ENCODE measurements at places on chromosomes 13 and 19. TPM values are rescaled to one million over a fixed set of nuclear protein-coding genes. Genes with fewer than 3 reads are reported as not detected.

GRCh38 chr19:49069026-49069425, 3.5 kb downstream of the KCNA7 start:
- DNase-seq, result no peak
- H3K27ac ChIP-seq, result no peak overlapping the region
- H3K4me1 ChIP-seq, result peaks cover 10% of the 10 kb centered on the region
- H3K4me3 ChIP-seq, result no peak overlapping the region
- peaks cover 3% of the 10 kb centered on the region for H3K36me3 ChIP-seq
- peaks cover 75% of the 10 kb centered on the region for H3K27me3 ChIP-seq

DNA sequence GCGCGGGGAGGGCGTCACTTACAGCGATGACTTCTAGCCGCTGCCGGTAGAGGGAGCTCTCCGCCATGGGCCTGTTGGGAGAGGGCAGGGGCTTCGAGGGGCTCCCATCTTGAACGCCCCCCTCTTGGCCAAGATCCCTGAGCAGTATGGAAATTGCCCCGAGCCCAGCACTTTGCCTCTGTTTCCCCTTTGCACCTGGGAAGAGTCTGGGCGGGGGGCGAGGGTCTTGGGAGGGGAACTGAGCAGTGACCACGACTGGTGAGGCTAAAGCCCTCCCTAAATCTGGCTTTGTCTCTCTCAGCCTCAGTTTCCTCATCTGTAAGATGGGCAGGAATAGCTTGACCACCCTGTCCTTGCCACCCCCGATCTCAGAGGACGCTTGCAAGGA, 2.8 kb downstream of the PALM3 start:
- H3K4me1 ChIP-seq, result peaks cover 19% of the 10 kb centered on the region
- peaks cover 37% of the 10 kb centered on the region for H3K27me3 ChIP-seq
- peaks cover 2% of the 10 kb centered on the region for H3K36me3 ChIP-seq
- peak; percentile 29 for DNase-seq

- no peaks in the 10 kb centered on the region for H3K27me3 ChIP-seq
- no peak for DNase-seq
- H3K36me3 ChIP-seq, result peaks cover 29% of the 10 kb centered on the region
- no peak overlapping the region for H3K4me3 ChIP-seq
Measured at GRCh38 chr19:12921047-12921446, 2.0 kb upstream of the SYCE2 start.

GRCh38 chr19:36252047-36252446, 37.1 kb downstream of the ZNF146 start:
- peaks cover 6% of the 10 kb centered on the region for H3K36me3 ChIP-seq
- no peak overlapping the region for H3K4me3 ChIP-seq
- no peaks in the 10 kb centered on the region for H3K4me1 ChIP-seq
- no peaks in the 10 kb centered on the region for H3K27me3 ChIP-seq

DNA sequence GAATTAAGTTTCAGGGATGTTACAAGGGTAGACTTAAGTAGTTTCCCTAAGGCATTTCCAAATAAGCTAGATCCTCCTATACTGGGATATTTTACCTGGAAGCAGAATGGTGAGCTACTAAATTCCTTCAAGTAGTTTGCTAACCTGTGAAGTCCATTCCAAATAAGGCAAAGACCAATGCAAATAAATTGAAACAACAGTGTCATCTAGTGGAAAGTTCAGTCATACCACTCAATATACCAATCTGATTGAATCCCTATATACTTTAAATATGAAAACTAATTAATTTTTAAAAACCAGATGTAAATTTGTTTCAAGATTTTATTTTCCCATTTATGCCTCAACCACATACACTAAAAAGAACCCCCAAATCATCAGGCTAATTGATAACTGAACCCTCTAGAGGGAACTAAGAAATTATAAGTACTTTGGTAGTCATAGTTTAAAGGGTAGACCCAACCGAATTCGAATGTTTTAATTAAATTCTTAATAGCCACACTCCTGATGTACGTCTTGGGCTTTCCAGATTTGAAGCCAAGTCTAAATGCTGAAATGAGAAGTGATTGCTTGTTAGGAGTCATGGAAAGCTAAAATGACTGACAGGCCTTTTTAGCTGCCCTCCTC, 223.7 kb downstream of the TBC1D4 start:
- no peaks in the 10 kb centered on the region for H3K36me3 ChIP-seq
- no peak overlapping the region for H3K27ac ChIP-seq
- DNase-seq, result no peak
- peaks cover 8% of the 10 kb centered on the region for H3K27me3 ChIP-seq

DNA sequence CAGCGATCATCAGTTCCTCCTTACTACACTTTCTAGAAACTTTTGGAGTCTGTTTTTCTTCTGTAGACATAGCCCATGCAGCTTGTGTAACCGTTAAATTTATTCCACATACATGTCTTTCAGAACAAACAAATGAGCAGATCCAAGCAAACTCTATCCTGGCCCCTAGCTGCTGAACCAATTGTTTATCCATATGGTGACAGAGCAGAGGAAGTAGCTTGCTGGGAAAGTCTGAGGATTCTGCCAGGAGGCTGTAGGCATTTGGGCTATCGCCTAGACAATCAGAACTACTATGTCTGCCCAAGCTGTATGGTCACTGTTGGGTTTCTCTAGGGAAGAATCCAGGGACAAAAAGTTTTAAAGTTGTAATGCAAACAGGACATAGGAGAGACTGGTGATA, 343.7 kb downstream of the SPRY2 start:
- no peak overlapping the region for H3K27ac ChIP-seq
- H3K36me3 ChIP-seq, result no peaks in the 10 kb centered on the region
- no peaks in the 10 kb centered on the region for H3K4me1 ChIP-seq
- peaks cover 2% of the 10 kb centered on the region for H3K27me3 ChIP-seq

DNA sequence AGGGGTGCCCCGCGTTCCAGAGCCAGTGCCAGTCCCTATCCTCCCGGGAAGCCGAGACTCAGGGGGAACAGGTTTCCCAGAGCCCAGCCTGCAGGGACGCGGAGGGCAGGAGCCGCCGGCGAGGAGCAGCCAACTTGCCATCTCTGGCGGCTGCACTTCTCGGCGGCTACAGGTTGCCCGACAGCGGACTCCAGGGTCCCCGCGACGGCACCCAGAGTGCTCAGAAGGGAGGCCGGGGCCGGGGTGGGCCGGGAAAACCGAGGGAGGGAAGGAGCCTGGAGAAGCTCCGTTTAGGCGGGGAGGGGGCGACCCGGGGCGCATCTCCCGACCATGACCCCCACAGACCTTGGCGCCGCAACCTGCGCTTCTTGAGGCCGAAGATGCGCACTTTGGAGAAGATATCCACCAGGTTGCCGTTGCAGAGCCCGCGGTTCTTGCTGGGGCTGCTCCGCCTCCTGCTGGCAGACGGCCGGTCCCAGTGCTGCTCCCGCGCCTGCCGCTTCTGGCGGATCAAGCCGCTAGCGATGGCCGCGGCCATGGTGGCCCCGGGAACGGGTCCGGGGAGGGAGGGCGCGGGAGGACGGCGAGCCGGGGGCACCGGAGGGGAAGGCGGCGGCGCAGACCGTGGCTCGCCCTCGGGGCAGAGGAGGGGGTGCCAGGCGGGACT, 463.8 kb downstream of the ITGBL1 start:
- no peaks in the 10 kb centered on the region for H3K4me1 ChIP-seq
- DNase-seq, result no peak
- peaks cover 46% of the 10 kb centered on the region for H3K27me3 ChIP-seq
- H3K4me3 ChIP-seq, result no peak overlapping the region
- no peak overlapping the region for H3K27ac ChIP-seq
- H3K36me3 ChIP-seq, result no peaks in the 10 kb centered on the region

- no peaks in the 10 kb centered on the region for H3K36me3 ChIP-seq
- no peak overlapping the region for H3K4me3 ChIP-seq
- no peaks in the 10 kb centered on the region for H3K27me3 ChIP-seq
- DNase-seq, result no peak
Measured at GRCh38 chr19:33953592-33953991, 156.9 kb downstream of the KCTD15 start.

DNA sequence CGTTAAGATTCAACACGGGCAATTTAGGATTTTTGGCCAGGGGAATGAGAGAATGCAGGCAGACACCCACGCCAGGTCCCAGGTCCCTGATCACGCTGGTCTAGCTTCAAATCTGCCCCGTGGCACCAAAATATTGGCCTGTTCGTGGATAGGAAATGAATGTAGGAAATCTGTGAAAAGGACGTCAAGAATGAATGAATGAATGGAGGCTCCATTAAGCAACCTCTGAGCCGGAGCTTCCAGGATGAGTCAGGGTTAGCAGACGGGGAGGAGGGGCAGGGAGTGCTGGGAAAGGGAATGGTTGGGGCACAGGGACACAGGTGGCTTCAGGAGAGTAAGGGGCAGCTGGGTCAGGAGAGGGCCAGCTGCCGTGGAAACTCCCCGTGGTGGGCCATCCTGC, 4.2 kb downstream of the SULT2B1 start:
- no peaks in the 10 kb centered on the region for H3K4me1 ChIP-seq
- DNase-seq, result no peak

DNA sequence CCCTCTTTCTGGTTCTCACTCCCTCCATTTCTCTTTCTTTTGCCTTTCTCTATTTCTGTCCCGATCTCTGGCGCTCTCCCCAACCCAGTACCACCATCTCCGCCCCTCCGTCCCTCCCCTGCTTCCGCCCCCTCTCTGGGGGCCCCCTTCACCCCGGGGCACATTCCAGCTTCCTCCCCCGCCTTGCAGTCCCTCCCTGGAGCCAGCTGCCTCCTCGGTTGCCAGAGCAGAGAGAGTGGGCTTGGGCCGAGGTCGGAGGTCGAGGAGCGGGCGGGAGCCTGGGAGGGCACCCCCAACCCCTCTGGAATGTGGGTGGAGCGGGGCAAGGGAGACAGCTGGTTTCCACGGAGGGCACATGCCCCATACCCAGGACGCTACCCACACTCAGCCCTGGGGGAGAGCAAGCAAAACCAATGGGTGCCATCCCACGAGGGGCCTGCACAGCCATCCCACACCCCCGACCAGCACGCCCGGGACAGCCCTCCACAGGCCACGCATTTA, 6.5 kb upstream of the CIRBP start:
- H3K27ac ChIP-seq, result no peak overlapping the region
- H3K27me3 ChIP-seq, result no peaks in the 10 kb centered on the region
- peak overlapping the region; percentile 53 for H3K4me3 ChIP-seq
- DNase-seq, result no peak
- H3K4me1 ChIP-seq, result peaks cover 42% of the 10 kb centered on the region
- H3K36me3 ChIP-seq, result peaks cover 17% of the 10 kb centered on the region

DNA sequence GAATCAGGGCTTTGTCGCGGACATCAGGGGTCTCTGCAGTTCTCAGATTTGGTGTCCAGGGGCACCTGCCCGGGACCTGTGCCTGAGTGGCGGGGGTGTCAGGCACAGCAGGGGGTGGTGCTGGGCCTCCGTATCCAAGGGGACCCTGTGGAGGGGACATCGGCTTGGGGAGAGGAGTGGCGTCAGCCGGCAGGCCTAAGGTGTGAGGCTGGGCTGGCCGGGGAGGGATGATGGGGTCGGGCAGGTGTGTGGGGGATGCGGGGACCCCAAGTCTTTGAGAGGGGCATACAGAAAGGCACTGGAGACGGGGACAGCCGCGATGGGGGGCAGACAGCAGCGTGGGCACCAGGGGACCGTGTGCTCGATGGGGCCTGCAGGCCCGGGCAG, 2.5 kb downstream of the EFNA2 start:
- no peaks in the 10 kb centered on the region for H3K36me3 ChIP-seq
- peaks cover 24% of the 10 kb centered on the region for H3K27me3 ChIP-seq
- no peak for DNase-seq

DNA sequence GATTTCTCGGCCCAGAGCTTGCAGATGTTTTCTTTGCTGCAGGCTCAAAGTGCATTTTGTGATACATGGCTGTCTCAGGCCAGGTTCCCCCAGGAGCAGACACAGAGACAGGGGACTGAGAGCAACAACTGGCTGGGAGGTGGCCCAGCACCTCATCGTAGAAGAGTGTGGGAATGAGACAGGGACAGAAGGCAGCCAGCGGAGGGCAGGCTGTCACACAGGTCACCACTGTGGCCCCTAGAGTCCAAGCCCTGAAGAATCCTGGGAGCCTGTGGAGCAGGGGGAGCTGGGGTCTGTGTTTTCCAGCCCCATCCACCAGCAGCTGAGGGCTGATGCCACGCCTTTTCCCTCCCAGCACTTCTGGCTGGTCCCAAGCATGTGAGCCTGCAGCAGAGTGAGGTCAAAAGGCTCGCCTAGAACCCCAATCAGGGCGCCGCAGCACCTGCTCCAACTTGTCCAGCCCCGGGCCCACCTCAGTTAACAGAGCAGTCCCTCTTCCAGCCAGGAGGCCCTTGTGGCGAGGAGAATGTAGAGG, 723.8 kb downstream of the UQCRFS1 start:
- no peak overlapping the region for H3K27ac ChIP-seq
- no peaks in the 10 kb centered on the region for H3K36me3 ChIP-seq
- no peak for DNase-seq
- H3K4me1 ChIP-seq, result peaks cover 12% of the 10 kb centered on the region
- no peak overlapping the region for H3K4me3 ChIP-seq

GRCh38 chr13:24104723-24105122, 55.8 kb upstream of the SPATA13 start:
- H3K27ac ChIP-seq, result no peak overlapping the region
- H3K4me1 ChIP-seq, result no peaks in the 10 kb centered on the region
- H3K36me3 ChIP-seq, result no peaks in the 10 kb centered on the region
- peaks cover 42% of the 10 kb centered on the region for H3K27me3 ChIP-seq
- H3K4me3 ChIP-seq, result no peak overlapping the region

- H3K27me3 ChIP-seq, result peaks cover 4% of the 10 kb centered on the region
- H3K4me1 ChIP-seq, result peaks cover under 1% of the 10 kb centered on the region
- DNase-seq, result no peak
- no peaks in the 10 kb centered on the region for H3K36me3 ChIP-seq
- no peak overlapping the region for H3K27ac ChIP-seq
Measured at GRCh38 chr13:23701636-23702035, 131.4 kb downstream of the TNFRSF19 start.

- no peak for DNase-seq
- H3K27ac ChIP-seq, result no peak overlapping the region
- no peak overlapping the region for H3K4me3 ChIP-seq
- peaks cover 12% of the 10 kb centered on the region for H3K27me3 ChIP-seq
- H3K36me3 ChIP-seq, result no peaks in the 10 kb centered on the region
Measured at GRCh38 chr19:45460807-45461347, 6.9 kb upstream of the FOSB start.

SBSN gene
- not detected for total RNA-seq

PRODH2 gene
- not detected for total RNA-seq

TYROBP gene
- not detected for total RNA-seq

TMEM190 gene
- total RNA-seq, result not detected

VSTM2B gene
- total RNA-seq, result not detected

HIPK4 gene
- total RNA-seq, result not detected

NFIX gene
- 8.0 TPM for total RNA-seq

NXNL1 gene
- total RNA-seq, result not detected

CD37 gene
- total RNA-seq, result 138 TPM

All from activated T-helper 1 cell treated with anti-CD3 and anti-CD28 coated beads, Interleukin-12 subunit alpha, Interleukin-12 subunit beta, Interleukin-2, Interleukin-4 antibody, amounts not matched to agents 30 ng/mL and 10 ng/mL and 1 ng/mL, durations not matched to agents 14 hours and 24 hours and 36 hours (primary cell).